Stimulated activated CD8-positive, alpha-beta memory T cell treated with anti-CD3 and anti-CD28 coated beads, Interleukin-7, amount 100 ng/mL, for 1 hour (primary cell): ENCODE measurements at places on chromosomes 2 and 18.

DNA sequence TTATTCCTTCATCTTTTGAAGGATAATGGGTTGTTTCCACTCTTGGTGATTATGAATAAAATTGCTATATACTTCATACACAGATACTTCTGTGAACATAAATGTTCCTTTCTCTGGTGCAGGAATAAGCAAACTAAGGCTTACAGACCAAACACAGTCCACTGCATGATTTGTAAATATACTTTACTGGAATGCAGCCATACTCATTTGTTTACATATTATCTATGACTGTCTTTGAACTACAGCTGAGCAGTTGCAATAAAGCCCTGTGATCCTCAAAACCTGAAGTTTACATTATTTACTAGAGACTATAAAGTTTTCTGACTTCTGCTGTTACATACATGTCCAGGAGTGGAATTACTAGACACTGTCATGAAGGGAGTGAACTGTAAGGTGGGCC, 381.0 kb upstream of the CNTNAP5 start:
- no peak for DNase-seq

DNA sequence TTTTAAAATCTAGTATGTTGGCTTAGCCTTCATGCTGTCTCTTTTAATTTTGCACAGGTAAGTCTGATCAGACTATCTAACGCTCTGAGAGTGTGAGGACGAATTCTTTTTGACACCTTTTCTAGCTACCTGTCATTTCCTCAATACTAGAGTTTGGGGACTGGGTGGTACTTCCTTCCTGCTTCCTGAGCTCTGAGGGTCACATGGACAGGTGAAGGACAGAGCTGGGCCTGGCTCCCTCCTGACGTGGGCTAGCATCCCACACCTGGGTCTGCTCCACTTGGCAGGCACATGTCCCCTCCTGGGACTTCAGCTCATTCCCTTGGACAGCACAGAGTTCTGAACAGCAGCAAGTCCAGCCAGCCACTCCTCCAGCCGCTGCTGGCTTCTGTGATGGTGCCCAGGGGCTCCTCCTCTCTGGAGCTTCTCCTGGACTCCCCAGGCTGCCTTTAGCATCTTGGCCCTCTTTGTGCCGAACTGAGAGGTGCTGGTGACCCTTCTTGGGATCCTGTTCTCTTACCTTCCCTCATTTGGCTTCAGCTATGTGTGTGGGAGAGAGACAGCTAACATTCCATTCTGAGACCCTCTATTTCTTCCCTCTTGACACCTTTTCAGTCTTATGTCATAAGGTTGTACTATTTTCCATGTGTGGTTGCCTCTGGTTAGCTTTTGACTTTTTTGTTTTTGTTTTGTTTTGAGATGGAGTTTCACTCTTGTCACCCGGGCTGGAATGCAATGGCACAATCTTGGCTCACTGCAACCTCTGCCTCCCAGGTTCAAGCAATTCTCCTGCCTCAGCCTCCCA, 106.9 kb downstream of the B3GNT2 start:
- no peak for DNase-seq

DNA sequence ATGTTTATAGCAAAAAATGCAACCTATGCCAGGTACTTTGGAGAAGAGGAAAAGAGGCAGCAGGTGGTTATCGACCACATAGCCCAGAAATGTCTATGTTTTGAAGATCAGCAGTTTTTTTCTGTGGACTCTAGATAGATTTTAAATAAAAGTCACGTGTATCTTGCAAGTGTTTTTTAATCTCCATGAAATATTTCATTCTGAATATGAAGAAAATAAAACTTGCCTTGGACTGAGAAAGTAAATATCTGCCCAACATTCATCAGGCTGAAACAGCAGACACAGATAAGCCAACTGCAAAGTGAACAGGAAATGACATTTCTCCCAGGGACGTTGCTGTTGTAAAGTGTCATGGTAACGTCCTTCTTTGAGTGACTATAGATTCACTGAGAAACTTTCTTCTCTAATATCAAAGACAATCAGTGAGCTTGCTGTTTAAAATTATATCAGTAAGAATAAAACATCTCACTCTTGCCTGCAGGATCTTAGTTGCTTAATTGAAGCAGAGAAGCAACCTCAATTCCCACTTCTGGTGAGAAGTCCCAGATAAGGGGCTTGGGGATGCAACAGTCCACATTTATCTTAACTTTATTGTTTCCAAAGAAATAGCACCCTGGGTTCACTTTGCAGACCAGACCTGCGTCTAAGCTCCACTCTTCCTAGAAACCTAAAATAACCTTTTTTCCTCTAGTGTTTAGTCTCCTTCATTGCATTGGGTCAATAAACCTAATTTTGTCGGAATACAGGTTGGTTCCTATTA, 6.3 kb downstream of the MYOM1 start:
- no peak for DNase-seq

DNA sequence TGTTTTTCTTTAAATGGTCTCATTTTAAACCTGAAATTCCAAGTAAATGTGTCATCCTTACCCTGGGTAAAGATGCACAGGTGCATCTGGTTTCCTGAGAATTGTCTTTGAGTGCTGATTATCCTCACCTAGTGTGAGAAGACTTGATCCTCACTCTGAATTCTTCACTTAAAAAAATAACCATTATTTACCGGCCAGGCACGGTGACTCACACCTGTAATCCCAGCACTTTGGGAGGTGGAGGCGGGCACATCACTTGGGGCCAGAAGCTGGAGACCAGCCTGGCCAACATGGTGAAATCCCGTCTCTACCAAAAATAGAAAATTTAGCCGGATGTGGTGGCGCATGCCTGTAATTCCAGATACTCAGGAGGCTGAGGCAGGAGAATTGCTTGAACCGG, 9.9 kb upstream of the WNT6 start:
- no peak for DNase-seq

GRCh38 chr18:59623456-59624368, 73.5 kb downstream of the CCBE1 start:
- DNase-seq = no peak

DNA sequence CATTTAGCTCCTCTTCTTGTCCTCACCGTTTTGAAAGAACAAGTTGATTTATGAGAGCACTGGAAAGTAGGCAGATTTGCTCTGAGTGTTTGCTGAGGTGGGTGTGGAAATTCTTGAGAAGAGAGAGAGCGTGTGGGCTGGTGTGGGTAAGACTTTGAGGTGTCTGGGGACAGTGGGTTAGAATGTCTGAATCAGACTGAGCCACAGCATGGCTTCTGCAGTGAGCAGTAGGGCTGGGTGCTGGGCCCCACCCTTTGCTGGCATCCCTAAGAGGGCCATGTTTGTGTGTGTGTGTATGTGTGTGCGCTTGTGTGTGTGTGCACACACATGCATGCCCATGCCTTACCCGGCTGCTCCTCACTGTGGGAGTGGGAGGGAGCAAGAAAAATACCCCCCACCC, 63.7 kb downstream of the COPS8 start:
- DNase-seq = no peak

DNA sequence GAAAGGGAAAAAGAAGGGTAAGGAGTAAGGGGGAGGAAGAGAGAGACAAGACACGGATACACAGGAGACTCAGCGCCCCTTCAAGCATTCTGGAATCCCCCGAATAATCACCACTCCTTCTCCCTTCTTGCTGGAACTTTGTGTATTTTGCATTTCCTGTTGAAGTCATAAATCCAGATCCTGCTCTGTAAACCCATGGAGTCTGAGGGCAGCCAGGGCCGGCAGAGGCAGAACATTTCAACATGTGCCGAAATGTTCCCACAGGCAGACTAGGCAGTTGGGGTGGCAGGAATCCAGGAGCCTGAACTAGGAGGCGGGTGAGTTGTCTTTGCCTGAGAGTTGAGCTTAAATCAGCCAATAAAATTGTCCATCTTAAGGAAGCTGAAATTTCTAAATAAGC, 193.1 kb downstream of the SH3RF3 start:
- no peak for DNase-seq

- no peak for DNase-seq
These were observed 327.0 kb upstream of the HS6ST1 start for GRCh38 chr2:128645631-128646030.

GRCh38 chr2:63494100-63494499, 94.2 kb downstream of the WDPCP start:
- no peak for DNase-seq

- no peak for DNase-seq
These were observed 77.9 kb upstream of the KLF7 start for GRCh38 chr2:207243601-207244000.

GRCh38 chr18:31791817-31792579, 31.3 kb upstream of the SLC25A52 start:
- no peak for DNase-seq

DNA sequence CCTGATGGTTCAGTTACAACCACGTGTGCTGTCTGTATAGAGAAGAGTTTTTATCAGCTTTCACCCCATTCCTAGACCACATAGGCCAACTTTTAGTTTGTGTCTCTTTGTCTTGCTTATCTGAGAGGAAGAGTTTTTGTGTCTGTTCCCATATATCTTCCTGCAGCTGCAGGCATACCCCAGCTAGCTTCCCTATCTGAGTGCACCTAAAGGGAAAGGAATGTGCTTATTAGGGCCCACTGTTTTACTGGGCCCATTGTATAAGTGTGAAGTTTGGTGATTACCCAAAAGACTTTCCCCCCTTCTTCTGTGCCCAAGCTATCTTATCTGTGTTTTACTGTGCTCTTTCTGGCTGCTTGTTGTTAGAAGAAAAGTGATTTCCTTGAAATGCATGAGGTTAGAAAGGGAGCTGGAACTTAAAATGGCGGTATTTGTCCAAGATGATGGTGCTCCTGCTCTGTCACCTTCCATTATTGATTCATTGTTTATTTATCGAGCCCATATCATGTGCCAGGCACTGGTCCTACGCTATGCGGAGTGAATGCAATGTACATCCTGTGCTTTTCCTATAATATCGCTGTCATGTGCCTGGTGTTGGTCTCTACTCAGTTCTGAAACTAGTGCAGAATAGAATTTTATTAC, 57.2 kb downstream of the NYAP2 start:
- DNase-seq = no peak

GRCh38 chr18:68418881-68419280, 296.0 kb downstream of the TMX3 start:
- DNase-seq = no peak

- DNase-seq = no peak
These were observed 1.8 kb downstream of the MEMO1 start for GRCh38 chr2:32008805-32009515.

- DNase-seq = no peak
These were observed 332.1 kb upstream of the TCF4 start for GRCh38 chr18:55920063-55920462.

- DNase-seq = no peak
These were observed 45.6 kb upstream of the ZNF532 start for GRCh38 chr18:58819051-58819450.

DNA sequence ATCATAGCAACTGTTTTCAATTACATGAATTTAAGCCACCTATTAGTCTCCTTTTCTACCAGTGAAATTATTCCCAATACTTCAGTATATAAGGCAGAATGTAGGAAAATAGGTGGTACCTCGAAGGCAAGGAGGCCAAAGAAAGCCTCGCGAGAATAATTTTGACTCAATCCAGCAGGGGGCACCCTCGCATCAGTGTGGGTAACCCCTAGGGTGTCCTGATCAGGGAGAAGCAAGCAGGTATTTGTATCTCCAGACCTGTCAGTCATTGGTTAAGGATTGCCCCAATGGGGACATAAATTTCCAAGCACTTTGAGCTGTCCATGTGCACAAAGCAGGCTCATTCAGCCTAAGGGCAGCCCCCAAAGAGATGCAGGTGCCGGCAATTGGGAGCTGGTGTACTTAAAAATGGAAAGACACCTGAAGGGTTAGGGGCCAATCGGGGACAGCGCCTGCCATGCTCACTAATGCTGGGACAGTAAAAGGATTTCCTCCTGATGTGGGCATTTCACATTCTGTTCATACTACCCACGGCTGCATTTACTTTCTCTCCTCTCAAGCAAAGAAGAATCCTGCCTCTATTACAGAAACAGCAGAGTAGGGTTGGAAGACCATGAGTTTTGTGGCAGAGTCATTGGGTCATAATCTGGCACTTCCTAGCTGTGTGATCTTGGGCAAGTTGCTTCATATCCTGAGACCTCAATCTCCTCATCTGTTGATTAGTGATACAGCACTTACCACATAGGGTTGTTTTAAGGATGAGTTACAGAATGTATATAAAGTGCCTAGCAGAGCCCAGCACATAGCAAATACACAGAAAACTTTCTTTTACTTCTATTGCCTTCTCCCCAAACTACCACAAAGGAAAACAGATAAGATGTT, 136.1 kb downstream of the ICOS start:
- DNase-seq = peak; percentile 23

GRCh38 chr2:209239585-209239938, 184.3 kb upstream of the MAP2 start:
- no peak for DNase-seq

- DNase-seq = no peak
These were observed 97.6 kb downstream of the POLE4 start for GRCh38 chr2:75055820-75056675.
